ENCODE measurements at places on chromosomes 11 and 22.

DNA sequence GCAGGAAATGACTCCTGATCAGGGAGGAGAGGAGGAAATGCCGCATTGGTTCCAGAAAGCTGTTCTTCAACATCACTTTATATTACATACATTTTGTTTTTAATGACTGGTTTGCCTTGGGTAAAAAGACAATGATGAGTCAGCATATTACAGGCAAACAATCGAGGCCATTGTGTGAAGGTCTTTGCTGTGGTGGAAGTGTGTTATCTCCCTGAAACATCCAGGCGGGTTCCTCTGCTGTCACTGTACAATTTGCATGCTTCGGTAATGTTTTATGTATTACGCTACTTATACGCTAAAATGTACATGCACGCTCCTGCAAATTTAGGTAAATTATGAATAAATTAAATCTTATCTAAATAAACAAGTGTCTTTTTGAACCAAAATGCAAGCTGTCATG lies 161.1 kb downstream of the KIRREL3 start:
- no peak for DNase-seq

- DNase-seq = no peak
Measured at GRCh38 chr11:47435687-47436086, 9.4 kb upstream of the PSMC3 start.

- no peak for DNase-seq
Measured at GRCh38 chr11:2588809-2589537, 110.8 kb downstream of the KCNQ1OT1 start.

DNA sequence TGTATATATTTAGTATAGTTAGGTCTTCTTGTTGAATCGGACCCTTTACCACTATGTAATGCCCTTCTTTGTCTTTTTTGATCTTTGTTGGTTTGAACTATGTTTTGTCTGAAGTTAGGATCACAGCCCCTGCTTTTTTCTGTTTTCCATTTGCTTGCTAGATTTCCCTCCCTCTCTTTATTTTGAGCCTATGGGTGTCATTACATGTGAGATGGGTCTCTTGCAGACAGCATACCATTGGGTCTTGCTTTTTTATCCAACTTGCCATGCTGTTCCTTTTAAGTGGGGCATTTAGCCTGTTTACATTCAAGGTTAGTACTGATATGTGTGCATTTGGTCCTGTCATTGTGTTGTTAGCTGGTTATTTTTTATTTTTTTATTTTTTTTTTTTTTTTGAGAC lies 224.6 kb downstream of the INSC start:
- no peak for DNase-seq

- DNase-seq = no peak
Measured at GRCh38 chr11:85960678-85961077, 105.5 kb downstream of the CCDC83 start.

DNA sequence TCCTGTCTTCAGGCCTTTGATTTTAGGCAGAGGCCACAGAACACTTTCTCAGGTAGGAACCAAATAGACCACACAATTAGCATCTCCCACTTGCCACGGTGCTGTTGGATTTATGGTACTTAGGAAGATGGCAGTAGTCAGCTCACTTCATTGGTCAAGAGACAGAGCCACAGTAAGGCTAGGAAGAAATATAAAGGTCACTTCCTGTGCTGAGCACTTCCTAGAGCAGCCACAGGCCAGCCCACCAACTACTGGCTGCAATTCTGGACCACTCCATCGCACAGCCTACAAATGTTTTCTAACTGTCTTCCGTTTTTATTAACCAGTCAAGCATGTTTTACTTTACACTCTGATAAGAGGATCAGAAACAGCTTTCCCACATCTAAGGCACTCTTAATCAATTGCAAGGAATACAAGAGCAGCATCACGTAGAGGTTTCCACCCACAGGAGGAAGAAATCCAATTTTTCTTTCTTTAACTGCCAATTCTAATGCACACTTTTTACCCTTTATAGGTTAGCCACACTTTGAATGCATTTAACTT lies 54.7 kb downstream of the ABTB2 start:
- DNase-seq = no peak

- no peak for DNase-seq
Measured at GRCh38 chr22:20748731-20749428, 25.0 kb upstream of the SERPIND1 start.

DNA sequence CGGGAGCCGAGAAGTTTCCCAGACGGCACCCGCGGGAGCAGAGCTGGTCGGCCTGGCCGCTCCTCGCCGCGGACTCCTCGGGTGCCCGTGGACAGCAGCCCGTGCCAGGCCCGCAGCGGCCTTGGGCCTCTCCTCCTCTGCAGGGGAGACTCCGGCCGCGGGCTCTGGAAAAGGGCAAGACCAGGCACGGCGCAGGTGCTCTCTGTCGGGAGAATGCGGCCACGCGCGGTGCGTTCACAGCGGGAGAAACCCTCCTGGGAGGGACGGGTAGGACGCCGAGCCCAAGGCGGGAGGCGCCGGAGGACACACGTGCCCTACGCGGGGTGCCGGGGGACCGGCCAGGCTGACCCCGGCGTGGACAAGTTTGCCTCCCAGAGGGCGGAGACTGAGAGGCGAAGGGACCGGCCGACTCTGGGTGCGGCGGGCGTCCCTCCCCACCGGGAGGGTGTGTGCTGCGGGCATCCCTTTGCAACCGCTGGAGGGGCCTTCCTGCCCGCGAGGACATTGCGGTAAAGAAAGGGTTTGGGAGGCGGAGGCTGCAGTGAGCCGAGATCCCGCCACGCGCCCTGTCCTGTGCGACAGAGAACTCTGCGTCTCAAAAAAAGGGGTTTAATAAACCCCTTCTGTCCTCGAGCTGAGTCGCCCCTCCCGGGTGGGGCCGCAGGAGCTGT lies 2.3 kb downstream of the IFITM1 start:
- no peak for DNase-seq

DNA sequence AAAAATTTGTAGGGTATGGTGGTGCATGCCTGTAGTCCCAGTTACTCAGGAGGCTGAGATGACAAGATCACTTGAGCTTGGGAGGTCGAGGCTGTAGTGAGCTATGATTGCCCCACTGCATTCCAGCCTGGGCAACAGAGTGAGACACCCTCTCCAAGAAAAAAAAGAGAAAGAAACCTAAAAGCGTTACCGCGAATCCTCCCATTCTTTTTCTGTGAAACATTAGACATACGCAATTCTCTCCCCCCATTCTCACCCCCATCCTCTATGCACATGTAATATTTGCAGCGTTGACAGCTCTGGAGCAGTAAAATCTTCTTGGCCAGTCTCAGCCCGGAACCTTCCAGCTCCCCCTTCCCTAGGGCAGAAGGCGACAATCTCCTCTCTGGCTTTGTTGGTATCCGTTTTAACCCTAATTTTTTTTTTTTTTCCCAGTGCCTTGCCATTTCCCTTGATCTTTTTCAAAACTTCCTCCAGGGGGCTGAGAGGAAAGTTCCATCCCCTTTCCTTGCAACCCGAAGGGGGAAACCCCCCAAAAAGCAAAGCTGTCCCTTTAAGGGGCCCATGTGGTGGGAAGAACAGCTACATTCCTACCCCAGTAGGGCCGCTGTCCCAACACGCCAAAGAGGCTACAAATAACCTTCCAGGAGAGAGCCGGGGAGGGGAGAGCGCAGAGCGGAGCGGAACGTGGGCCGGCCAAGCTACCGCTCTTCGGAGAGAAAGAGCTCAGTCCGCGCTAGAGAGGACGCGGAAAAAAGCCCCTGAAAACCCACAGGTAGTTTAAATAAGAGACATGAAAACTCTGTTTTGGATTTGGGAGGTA lies 1.9 kb downstream of the LRP4 start:
- peak; percentile 24 for DNase-seq

DNA sequence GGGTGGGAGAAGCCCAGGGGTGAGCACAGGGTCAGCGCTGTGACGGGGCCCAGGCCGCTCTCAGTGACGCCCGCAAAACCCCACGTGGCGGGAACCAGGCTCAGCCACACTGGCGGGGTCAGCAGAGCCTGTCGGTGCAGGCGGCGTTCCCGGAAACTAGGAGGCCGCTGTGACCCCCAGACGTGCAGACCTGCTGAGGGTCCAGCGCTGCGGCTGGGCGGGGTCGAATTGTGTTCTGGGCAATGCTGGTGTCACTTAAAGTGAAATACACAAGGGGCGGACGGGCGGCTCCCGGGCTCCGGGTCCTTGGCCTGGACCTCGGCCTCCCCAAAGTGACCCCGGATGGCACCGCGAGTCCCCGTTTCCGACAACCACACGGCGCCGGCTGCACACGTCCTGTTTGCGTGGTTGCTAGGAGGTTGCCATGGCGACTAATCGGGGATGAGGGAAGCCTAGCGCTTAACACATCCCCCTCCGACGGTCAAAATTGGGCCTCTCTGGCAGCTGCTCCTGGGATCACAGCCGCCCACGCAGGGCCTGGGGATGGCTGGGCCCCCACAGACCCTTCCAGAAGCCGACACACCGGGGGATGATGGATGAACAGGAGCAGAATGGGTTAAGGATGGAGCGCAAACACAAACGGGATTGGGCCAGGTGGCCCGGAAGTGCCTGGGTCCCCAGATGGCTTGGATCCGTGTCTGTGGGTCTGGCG lies 81.7 kb upstream of the PRR5 start:
- peak; percentile 57 for DNase-seq

DNA sequence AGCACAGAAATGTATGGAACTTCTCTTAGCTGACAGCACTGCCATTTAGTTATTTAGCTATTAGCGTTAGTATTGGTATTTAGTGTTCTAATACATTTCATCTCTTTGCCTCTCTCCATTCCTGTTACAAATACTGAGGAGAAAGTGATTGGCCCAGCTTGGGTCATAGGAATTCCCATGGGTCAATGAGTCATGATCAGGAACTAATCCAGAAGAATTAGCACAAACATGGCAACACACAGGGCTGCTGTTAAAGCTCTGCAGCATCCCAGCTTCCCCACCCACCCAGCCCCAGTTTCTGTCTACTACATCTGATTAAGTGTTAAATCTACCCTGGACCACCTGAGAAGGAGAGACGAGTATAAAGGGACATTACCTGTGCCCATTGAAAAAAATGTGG lies 36.1 kb downstream of the PDGFD start:
- DNase-seq = no peak

DNA sequence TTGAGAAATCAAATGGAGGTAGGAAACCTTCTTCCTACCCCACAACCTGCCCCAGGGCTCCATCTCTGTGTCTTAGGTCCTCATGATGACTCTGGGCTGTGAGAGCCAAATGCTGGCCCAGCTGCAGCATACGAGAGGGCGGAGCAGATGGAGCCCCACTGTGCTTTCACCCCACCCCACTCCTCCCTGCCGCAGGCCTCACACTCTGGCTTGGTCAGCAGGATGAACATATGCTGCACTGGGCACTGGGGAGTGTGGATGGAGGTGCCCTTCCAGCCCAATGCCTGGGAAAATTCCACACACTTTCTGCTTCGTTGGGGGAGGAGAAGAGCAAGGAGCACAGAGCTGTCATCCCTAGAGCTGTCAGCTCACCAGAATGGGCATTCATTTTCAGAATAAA lies 271.6 kb upstream of the CADM1 start:
- no peak for DNase-seq

DNA sequence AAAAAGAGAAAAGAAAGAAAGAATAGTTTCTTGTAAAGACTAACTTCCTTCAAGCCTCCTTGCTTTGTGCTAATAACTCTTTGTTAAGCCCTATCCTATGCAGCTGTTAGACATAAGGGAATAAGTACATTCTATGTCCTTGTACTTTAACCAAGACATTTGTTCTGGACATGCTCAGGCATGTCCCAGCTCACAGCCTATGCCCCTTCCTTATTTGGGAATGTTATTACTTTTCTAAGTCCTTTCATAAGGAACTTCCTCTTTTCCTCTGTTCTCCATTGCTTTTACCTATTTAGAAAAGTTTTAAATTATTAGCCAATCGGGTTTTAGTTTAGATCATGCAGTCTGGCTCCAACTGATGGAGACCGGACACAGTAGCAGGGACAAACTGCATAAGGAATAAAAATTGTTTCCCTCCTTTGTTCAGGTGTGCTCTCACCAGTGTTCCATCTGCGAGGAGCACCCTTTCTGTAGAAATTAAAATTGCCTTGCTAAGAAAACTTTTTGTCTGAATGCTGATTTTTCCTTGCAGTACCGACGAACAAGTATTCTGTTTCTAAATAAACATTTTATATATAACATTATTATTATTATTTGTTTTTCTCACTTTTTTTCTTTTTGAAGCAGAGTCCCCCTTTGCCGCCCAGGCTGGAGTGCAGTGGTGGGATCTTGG lies 21.6 kb upstream of the SPINDOC start:
- DNase-seq = no peak

- no peak for DNase-seq
Measured at GRCh38 chr11:12287374-12288211, 89.8 kb upstream of the PARVA start.

- DNase-seq = no peak
Measured at GRCh38 chr11:119019996-119020395, 1.4 kb downstream of the TRAPPC4 start.

DNA sequence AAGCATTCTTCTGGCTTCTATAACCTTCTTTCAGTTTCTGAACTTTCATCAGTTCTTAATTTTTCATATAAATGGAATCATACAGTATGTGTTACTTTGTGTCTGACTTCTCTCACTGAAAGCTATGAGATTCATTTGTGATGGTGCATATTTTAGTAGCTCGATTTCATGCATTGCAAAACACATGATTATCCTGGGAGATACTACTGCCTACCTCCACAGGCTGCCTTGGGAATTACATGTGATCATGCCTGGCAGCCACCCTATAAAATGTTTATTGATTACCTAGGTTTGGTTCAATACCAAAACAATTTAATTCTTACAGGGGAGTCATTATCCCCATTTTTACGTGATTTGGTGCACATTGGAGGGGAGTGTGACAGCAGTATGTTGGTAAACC lies 34.1 kb upstream of the PAK1 start:
- no peak for DNase-seq

DNA sequence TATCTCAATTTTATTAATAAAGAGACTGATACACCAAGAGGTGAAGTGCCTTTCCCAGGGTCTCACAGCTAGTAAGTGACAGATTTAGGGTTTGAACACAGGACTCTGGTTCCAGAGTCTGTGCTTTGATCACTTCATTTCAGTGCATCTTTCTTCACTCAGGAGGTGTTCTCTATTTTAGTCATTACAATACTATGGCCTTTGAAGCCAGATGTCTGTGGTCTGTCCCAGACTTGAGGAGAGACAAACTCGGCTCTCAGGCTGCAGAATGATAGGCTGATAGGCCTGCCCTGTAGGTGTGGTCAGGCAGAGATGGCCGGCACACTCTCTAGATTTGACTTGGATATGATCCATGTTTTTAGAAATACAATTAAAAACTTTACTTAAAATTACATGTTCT lies 478.5 kb upstream of the CCDC90B start:
- DNase-seq = no peak

GRCh38 chr22:33920197-33920540 lies at the start of gene LARGE1:
Gene LARGE1, minus strand, starts transcription at chr22:33920476.
- DNase-seq = no peak

DNA sequence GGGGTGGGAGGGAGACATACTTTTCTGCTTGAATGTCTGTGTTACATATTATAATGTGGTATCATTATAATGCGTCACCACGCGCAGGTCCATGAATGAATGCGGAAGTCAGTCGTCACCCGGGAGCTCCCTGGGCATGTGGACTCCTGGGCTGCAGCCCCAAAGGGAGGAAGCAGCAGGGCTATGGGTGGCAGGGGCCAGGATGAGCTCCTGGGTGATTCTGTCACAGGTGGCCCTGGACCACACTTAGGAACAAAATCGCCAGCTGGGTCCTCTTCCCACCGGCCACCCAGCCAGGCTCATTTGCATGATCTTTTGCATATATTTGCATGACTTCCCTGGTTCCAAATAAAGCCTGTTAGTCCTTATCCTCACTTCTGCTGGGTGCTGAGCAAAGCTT lies 51.2 kb downstream of the KCNJ4 start:
- no peak for DNase-seq

GRCh38 chr22:21642584-21643448 lies 714 bp downstream of the SDF2L1 start:
- peak; percentile 63 for DNase-seq

- no peak for DNase-seq
Measured at GRCh38 chr11:108571001-108571400, 22.6 kb downstream of the EXPH5 start.

Measured in stimulated activated CD4-positive, alpha-beta T cell treated with anti-CD3 and anti-CD28 coated beads, Interleukin-2, amount 100 ng/mL, for 48 hours (primary cell).